ENCODE measurements at places on chromosomes 13 and 19. TPM values are rescaled to one million over a fixed set of nuclear protein-coding genes. Genes with fewer than 3 reads are reported as not detected.

Gene ISOC2
- 63.6 TPM for total RNA-seq

Gene ZIC5
- total RNA-seq = not detected

Gene ZNF8
- 7.9 TPM for total RNA-seq

Gene PSG2
- not detected for total RNA-seq

Gene PLIN3
- 161 TPM for total RNA-seq

Gene FCER2
- not detected for total RNA-seq

Gene ZNF296
- 0.79 TPM for total RNA-seq

Gene RCBTB2
- 4.0 TPM for total RNA-seq

Gene BCAM
- total RNA-seq = 2.4 TPM

Gene INSR
- total RNA-seq = 54.2 TPM

Gene LIG4
- total RNA-seq = 3.9 TPM

Gene LRFN3
- 11.6 TPM for total RNA-seq

Gene ADPRHL1
- total RNA-seq = 4.7 TPM

Gene ZNF302
- 21.2 TPM for total RNA-seq

Gene FREM2
- 0.39 TPM for total RNA-seq

Gene KLK10
- not detected for total RNA-seq

Gene LIM2
- not detected for total RNA-seq

Gene NMRK2
- total RNA-seq = not detected

Gene ZNF813
- total RNA-seq = 5.4 TPM

Gene ZNF208
- 7.5 TPM for total RNA-seq

Gene AMER2
- total RNA-seq = 0.43 TPM

Gene SHISA7
- not detected for total RNA-seq

Gene INSL3
- total RNA-seq = not detected

Gene PLPP2
- total RNA-seq = 43.2 TPM

Gene SRRM5
- 0.22 TPM for total RNA-seq

Gene DYRK1B
- total RNA-seq = 38.8 TPM

Gene ENOX1
- 1.6 TPM for total RNA-seq

Gene REEP6
- 7.9 TPM for total RNA-seq

Gene TMEM38A
- 0.65 TPM for total RNA-seq

Gene N4BP2L1
- total RNA-seq = 1.8 TPM

All from placental epithelial cell (primary cell).